SHP77 (cell line): ENCODE measurements at places on chromosomes 6 and 20.

DNA sequence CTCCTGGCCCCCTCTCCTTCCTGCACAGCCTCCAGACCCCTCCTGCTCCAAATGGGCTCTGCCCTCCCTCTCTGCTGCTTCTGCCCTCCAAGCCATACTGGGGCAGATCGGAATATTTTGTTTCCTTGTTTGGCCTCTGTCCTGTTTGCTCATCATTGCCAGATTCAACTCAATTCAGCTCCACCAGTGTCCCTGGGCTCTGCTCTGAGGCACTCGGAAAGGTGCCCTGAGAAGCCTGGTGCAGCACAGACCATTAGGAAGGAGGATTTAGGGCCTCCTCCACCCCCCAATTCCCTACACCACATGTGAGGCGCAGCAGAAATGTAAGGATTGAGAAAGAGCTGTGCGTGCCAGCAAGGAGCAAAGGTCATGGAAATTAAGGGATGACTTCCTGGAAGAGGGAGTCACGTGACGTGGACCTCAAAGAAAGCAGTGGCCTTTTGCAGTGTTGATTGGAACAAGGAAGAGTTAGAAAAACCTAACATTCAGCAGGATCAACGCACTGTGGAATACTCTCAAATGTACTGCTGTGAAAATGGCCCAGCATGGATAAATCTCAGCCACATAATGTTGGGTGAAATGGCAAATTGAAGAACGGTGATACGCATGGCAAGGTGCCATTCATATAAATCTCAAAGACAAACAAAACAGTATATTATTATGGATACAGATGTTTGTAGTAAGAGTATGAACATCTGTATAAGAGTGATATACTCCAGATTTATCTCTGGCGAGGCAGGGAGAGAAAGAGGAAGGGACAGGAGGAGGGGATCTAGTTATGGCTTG, 229.5 kb upstream of the RNF24 start:
- DNase-seq, result no peak

DNA sequence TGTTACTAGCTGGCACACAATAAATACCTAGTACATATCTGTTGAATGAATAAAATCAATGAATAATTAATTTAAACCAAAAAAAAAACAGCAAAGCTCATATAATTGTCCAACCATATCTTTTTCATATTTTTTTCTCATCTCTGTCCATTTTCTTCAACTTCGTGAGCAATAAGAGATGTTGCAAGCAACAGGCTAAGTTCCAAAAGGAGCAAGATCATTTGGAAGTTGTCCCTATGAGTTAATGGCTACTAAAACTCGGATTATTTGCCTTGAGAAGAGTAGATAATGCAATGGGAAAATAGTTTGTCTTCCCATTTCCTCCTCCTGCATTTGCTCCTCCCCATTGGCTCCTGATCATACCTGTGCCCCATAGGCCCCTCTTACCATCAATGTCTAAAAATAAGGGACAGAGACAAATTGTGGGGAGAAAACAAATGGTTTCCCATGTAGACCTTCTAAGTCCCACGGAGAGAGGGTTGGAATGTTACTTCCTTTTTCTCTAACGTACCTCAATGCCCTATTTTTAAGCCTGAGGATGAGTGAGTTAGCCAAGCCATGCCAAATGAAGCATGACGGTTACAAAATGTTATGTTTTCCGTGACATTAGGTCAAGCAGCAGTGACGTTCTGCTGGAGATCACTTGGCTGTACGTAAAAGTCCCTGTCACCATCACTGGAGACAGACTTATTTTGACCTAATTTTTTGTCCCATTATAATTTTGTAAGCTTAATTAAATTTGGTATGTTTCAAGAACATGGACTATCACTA, 217.3 kb upstream of the PREP start:
- DNase-seq, result no peak

DNA sequence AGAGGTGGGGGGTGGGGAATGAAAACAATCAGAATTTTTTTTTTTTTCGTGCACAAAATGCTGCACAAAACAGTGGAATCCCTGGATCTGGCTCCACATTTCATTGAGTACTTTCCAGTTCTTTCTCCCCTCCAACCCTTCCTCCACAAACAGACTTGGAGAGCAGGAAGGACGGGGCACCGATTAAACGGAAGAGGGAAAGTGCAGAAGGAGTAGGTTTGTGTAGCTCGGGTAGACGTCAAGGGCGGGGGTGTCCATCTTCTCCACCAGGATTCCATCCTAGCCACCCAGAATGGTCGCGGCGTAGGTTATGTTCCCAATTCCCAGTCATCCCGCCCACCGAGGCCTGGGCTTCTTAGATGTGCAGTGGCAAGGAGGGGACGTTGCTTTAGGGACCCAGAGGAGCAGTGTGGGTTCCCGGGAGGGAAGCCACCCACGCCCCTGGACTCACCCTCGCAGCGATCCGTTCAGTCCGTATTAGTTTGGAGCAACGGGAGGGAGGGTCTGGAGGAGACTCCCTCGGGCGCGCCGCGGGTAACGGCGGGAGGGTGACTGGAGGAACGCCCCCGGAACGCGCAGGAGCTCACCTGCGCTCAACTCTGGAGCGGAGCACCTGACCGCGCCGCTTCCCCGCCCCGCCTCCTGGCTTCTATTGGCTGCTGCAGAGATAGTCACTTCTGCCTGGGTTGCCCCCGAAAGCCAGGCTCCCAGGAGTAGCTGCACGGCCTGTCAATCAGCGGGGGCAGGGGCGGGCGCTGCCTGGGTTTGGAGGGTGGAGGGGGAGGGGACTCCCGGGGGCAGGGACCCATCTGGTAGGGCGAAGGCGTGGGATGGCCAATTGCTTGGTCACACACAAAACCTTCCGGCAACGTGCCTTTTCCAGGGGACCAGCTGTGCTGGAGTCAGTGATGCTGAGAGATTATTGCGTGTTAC, at the start of gene ENPP5:
ENPP5 (minus strand) TSS at position 624 of the 933 bp plus-strand sequence. CDS start 2,718 bp downstream, outside the sequence.
- DNase-seq, result no peak

GRCh38 chr6:99471638-99472037, 43.6 kb downstream of the USP45 start:
- no peak for DNase-seq

GRCh38 chr6:170206851-170207431, 83.9 kb downstream of the DLL1 start:
- no peak for DNase-seq

DNA sequence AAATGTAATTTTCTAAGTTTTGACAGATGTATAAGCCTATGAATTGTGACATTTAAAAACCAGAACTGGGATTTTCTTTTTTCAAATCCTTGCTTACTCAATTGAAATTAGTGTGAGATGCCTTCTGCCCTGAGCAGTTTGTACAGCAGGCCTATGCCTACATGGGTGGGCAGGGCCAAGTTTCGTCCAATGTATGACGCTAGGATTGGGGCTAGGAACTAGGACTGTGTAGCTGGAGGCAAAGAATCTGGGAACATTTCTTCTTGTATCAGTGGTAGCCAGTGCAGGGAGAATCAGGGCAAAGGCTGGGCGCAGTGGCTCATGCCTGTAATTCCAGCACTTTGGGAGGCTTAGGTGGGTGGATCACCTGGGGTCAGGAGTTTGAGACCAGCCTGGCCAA, 3.9 kb upstream of the PTPRA start:
- no peak for DNase-seq

- no peak for DNase-seq
Observed at GRCh38 chr6:423799-424345, 32.3 kb downstream of the IRF4 start.

DNA sequence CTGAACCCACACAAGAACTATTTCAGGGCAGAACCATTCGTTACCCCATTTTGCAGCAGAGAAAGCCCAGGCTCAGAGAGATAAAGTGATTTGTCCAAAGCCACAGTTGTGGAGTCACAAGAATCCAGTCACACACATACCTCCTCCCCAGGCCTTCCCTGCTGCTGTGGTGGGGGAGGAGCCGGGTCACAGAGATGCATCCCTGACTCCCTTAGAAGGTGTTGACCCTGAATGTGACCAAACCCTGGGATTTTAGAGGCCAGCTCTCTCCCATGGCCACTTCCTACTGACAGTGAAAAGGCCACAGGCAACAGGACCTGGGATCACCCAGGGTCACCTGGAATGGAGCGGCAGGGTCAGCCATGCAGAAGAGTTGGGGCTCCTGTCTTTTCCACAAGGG, 48.6 kb downstream of the CHMP4B start:
- no peak for DNase-seq

- DNase-seq, result peak; percentile 68
Observed at GRCh38 chr6:47047479-47048407, 5.6 kb upstream of the ADGRF1 start.

- DNase-seq, result peak; percentile 33
Observed at GRCh38 chr6:8108031-8108660, 5.8 kb upstream of the EEF1E1 start.

GRCh38 chr6:31143148-31143547, 4.3 kb upstream of the PSORS1C2 start:
- no peak for DNase-seq

DNA sequence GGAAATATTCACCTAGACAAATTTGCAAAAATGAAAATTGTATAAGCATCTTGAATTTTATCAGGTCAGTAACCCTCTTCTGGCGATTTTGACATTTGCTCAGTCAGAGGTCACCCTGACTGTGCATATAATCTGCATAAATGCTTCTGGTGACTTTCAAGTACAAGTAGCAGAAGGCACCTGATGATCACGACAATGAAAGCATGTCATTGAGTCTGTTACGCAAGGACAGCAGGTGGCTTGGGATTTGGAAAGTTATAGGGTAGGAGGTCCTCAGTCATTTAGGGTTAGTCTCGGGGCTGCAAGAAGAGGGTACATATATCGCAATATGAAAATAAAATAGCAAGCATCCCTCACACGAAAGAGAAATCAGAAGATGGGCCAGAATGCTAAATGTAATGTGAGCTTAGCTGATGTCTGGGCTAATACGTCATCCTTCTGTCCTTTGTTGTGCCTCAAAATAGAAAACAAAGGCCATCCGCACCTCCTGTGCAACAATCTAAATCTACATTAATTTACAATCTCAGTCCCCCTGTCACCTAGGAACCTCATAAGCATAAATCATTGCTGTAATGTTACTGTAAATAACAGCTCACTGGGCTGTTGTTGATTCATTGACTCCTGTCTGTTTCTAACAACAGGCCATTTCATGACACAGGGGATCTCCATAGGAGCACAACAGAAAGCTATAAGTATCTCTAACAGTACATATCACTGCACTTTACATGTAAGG, 155.2 kb upstream of the RSPO3 start:
- DNase-seq, result peak; percentile 51

- DNase-seq, result no peak
Observed at GRCh38 chr6:32108094-32108627, 977 bp downstream of the TNXB start.

GRCh38 chr6:41713159-41713649, 22.2 kb downstream of the TFEB start:
- DNase-seq, result peak; percentile 27

DNA sequence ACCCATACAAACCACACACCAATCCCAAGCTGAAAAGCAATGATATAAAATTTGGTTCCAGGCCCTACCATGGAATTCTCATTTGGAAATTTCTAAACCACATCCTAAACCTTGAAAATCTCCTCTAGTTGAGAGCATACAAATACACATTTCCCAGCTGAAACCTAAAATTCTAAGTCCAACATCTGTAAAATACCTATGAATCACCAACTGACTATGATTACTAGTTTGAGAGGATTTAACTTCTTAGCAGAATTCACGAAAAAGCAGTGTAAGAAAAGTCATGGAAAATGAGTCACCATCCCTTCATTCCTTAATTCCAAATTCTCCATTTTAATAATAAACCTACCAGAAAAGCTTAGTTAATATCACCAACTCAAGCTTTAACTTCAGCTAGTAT, 15.4 kb downstream of the RANBP9 start:
- DNase-seq, result no peak

- DNase-seq, result no peak
Observed at GRCh38 chr20:33393609-33394008, 7.7 kb downstream of the CDK5RAP1 start.

DNA sequence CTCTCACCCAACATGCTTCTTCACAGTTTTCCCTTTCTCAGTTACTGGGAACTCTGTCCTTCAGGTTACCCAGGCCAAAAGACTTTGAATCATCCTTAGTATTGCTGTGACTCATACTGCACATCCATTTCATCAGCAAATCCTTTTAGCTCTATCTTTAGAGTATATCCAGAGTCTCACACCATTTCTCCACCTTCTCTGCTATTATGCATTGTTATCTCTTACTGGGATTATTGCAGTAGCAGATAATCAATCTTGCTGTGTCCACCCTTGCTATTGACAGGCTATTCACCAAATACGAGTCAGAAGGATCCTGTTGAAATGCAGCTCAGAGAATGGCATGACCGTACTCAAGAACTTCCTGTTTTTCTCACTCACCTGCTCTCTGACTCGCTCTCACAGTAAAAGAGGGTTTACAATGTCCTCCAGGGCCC, 57.3 kb downstream of the BCKDHB start:
- peak; percentile 26 for DNase-seq

GRCh38 chr6:54899442-54899841, 52.9 kb downstream of the FAM83B start:
- no peak for DNase-seq

DNA sequence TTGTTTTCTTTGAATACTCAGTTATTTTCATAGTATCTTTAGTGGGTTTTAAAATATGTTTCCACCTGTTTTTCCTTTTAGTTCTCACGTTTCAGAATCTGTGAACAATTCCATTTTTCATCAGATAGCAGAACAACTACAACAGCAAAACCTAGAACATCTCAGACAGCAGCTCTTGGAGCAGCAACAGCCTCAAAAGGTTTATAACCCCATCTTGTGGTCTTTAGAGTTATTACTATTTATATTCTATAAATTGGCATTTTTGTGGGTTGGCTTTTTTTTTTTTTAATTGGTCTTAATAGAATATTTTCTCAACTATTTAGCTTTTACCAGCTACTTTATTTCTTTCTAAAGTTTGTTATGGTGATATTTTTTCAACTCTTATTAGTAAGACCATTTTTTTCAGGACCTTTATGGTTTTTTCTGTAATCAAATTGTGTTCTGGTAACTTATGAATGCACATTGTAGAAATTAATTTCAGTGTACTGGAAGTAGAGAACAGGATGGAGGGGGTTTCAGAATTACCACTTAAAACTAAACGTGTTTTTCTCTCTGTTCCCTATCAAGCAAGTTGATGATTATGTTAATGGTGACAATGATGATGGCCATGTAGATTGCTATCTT, 72.2 kb downstream of the SCAF8 start:
- peak; percentile 11 for DNase-seq

DNA sequence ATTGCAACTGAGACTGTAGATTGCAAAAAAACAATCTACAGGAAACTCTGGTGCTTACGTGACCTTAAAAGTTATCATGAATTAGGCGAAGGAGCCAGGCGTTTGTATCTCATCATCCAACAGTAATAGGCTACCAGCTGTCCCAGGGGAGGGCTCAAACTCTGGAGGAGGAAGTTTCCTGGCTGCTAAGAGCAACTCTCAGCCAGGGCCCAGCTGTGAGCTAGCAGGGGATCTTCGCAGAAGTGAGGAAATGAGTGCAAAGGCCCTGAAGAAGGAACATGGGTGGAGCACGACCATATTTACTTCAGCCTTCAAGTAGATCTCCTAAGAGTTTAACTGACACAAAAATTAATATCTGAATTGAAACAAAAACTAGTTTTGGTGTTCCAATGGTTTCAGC, 686.9 kb upstream of the MAP3K7 start:
- no peak for DNase-seq
